ENCODE measurements at places on chromosomes 12 and 14.

DNA sequence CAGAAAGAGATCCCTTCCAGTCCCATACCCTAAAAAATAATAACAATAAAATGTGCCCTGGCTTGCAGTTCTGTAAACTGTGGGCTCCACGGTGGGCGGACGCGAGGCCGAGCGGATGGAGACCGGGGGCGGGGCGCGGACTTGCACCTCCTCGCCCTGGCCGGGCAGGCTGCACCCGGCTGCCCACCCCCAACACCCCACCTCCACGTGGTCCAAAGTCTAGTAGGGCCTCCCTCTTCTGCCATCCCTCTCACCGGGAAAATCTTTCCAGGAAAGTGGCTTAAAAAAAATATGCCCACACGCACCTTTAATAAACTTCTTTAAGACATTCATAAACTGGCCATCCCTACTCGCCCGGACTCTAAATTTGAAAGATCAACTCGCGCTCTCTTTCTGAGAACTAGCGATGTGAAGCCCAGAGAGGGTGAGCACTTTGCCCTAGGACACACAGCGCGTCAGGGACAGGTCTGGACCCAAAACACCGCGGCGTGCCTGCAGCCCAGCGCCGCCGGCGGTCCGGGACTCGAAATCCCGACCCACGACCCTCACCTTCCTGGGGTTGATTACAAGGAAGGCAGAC lies 1.9 kb upstream of the BCL11B start:
- DNase-seq = no peak

GRCh38 chr12:6535960-6536847 lies 1.9 kb downstream of the GAPDH start:
- no peak for DNase-seq

GRCh38 chr12:20442322-20442721 lies 74.0 kb downstream of the PDE3A start:
- DNase-seq = no peak

- no peak for DNase-seq
These were observed 35.8 kb downstream of the IL31 start for GRCh38 chr12:122138181-122138580.

DNA sequence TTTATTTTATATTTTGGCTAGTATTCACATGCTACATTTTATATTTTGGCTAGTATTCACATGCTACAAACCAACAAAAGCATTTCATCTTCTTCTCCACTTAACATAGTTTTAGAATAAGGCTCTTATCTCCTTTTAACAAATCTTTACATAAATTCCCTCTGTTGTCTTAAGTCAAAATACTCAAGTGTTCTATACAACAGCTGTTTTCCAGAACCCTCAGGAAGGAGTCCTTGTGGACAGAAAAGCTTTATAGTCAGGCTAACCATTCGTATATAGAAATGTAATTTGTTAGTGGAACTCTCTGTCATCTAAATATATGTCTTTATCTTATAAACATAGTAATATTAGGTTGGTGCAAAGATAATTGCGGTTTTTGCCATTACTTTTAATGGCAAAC lies 191.0 kb upstream of the FLRT2 start:
- no peak for DNase-seq

DNA sequence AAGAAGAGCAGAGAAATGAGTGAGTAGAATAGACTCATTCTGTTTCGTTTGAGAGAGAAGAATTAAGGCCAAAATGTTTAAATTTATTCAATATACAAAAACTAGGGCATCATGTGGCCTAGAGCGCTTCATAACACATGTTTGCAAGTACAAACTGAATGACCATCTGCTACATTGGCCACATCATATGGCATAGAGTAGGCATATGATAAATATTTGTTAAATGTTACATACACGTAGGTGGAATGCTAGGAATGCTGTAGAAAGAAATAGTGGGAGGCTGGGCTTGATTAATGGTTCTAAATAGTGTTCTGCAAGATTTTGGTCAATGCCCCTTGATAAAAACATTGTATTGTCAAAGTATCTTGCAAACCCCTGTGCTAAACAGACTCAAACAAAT lies 10.8 kb downstream of the MGP start:
- no peak for DNase-seq

- no peak for DNase-seq
These were observed 117.3 kb upstream of the LMNTD1 start for GRCh38 chr12:25670076-25671055.

DNA sequence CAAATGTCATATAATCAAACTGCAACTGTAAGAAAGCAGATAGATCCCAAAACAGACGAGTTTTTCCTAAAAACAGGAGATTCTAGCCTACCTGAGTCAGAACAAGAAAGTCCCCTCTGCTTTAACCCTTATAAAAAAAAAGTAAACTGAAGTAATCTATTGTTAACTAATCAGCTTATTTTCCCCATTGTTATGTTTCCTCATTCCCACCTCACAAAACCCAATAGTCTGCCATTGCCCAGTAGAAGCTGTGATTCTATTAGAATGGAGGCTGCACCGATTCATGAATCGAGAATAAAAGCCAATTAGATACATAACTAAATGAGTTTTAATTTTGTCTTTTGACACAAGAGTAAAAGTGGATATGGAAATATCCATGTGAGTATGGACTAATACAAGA lies 115.4 kb downstream of the MED13L start:
- DNase-seq = no peak

DNA sequence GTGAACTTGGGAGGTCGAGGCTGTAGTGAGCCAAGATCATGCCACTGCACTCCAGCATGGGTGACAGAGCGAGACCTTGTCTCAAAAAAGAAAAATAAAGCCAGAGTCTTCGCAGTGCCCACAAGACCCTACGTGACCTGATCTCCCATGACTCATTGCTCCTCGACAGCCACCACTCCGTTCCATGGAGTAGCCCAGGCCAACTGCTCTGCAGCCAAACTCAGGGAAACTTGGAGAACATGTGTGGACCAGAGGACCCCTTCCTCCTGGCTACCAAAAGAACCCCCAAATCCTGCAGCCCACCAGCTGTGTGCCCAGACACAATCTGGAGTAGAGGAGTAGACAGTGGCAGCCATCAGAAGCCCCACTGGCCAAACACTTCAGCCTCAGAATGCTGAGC lies 32.1 kb upstream of the PPP2R5C start:
- DNase-seq = no peak

DNA sequence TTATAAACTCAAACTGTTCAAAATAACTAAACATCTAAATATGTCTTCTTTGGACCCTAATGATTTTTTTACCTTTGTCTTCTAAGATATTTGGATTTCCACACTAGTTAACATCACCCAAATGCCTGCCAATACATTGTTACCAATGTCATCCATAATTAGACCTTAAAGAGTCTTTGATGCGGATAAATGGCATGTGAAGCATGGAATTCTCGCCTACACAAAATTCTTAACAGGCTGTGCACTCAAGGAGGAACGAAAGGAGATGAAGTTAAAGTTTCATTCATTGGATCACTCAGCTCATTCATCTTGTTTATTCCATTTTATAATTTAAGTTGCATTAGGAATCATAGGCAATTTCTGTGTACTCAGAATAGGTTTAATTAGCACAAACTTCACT lies 219.7 kb downstream of the ACSS3 start:
- DNase-seq = no peak
